ENCODE measurements at places on chromosomes 2 and 18. TPM values are rescaled to one million over a fixed set of nuclear protein-coding genes. Genes with fewer than 3 reads are reported as not detected.

DNA sequence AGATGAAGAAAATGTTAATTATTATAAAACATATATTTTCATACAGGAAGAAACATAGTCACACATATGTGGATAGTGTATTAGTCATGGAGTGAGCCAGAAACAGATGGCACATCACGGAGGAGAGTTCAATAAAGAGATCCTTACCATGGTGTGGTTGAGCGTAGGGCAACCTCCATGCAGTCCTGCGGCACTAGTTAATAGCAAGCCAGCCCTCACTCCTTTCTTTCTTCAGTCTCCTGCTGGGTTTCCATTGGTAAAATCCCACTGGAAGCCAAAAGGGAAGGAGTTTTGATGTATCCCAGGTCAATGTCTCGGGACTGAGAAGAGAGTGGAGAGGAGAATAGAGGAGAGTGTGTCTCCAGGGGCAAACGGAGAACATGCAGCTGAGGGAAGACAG, 328.1 kb downstream of the NR4A2 start:
- no peak for DNase-seq

DNA sequence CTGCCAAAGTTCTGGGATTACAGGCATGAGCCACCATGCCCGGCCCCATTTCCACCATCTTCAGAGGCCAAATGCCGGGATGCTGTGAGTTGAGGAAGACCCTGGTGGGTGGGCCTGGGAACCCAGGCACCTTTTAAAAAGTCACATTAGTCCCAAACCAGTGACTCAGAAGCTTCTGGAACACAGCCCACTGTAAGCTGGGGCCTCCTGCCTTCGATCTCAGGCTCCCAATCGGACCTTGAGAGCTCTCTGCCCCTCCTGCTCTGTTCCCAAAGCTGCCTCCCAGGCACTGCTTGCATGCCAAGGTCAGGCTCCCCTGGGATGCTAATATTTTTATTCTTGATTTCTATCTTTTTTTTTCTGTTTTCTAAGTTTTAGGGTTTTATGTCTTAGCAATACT, 4.2 kb downstream of the ADCY3 start:
- DNase-seq = no peak

GRCh38 chr18:44837482-44838180, 156.9 kb downstream of the SETBP1 start:
- DNase-seq = no peak

The LYG1 gene
- polyA plus RNA-seq = not detected

The ACKR3 gene
- polyA plus RNA-seq = 7.8 TPM
